ENCODE measurements at places on chromosomes 2 and 18.

DNA sequence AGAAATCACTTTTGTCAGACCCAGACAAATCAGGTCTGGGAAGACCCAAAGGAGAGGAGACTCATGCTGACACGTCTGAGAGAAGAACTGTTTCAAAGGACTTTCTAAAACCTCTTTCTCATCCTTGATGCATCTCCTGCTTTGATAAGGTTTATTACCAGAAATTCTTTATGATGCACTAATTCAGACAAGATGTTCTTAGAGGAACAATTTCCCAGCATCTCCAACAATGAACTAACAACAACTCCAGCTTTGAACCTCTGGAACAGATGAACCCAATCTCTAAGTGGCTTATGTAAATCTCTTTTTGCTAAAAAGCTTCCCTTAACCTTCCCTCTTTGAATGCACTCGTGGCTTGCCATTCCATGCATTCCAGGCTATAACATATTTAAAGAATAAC, 15.9 kb upstream of the SERPINB11 start:
- DNase-seq: no peak

- DNase-seq: no peak
Observed at GRCh38 chr2:165376571-165376975, 92.9 kb upstream of the CSRNP3 start.

GRCh38 chr2:39948016-39948719, 169.1 kb upstream of the THUMPD2 start:
- DNase-seq: no peak

DNA sequence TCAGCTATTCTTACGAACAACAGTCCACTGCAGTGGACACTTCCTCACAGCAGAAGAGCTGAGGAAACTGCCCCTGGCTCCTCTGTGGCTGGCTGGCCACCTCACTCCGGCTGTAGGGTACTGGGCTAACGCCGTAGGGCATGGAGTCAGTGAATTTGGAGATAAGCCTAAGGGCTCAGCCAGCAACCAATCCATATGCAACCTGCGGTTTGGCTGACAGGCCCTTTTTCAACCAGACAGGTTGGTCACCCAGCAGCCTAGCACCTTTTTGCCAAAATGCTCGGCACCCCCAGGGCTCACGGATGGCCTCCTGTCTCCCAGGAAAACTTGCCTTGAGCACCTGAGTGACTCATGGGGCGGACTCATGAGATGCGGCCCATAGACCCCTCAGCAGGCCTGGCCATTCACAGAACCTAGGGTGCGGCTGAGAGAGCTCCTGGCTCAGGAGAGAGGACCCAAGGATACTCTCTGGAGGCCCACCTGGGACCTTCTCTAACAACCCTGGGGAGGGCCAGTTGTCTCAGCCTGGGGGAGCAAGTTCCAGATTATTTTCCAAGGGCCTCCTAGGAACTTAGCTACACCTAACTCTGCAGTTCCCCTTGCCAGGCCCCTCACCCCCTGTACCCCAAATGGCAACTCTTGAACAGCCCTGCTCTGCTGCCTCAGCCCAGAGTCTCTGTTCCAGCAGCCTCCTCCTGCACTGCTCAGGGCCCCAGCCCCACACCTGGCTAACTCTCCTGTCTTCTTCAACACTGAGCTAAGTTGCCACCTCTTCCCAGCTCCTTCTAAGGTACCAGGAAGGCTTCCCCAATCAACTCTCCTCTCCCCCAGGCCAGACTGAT, 252.1 kb downstream of the CYP26B1 start:
- no peak for DNase-seq

GRCh38 chr2:85110991-85111560, 22.1 kb upstream of the TCF7L1 start:
- DNase-seq: no peak

DNA sequence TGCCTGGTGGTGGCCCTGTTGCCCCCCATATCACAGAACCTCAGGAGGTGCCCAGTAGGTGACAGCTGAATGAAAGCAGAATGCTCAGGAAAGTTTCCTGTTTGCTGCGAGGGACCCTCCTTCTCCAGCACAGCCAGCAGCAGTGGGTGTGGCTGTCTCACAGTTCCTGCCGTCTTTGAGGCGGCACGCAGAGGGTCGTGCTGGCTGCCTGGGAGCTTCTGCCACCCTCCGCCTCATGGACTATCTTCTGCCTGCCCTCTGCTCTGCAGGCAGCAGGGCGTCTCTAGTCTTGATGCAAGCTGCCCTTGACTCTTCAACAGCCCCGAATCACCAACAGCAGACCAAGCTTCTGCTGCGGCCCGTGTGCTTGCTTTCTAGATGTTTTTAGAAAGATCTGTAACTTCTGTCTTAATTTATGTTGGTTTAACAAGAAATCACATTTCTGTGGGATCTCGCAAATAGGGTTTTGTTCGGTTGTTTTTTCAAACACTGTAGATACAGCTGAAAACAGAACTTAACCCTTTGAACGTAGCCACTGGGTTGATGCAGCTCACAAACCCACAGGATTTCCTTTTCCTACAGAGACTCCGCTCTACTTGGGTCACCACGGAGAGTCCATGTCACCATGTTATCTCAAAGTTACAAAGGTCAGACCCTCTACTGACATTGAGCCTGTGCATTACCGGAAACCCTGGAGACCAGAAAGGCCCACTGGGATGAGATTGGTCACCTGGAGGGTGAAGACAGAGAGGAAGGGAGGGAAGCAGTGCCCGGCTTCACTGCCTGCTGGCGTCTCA, 144.9 kb downstream of the ACOXL start:
- DNase-seq: no peak

Measured in stimulated activated CD4-positive, alpha-beta T cell treated with anti-CD3 and anti-CD28 coated beads, TNF-alpha, amount 100 ng/mL, for 1 hour (primary cell).